Stimulated activated CD8-positive, alpha-beta memory T cell treated with anti-CD3 and anti-CD28 coated beads, Interleukin-7, amount 100 ng/mL, for 24 hours (primary cell): ENCODE measurements at places on chromosomes 6 and 20.

DNA sequence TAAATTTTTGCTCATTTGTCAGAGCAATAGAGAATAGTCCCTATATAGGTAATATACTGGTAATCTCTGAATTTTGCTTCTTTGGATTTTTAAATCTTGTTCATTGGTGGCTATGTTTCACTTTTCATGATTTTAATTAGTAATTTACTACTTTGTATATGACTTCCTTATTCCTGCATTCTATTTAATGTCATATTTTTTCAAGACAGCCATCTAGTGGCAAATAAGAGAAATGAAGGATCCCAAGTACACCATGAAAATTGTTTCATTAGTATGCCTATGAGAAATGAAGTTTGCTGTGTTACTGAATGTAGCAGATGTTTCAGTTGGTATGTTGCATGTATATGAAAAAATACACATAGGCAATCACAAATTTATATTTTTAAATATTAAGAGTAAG is 82.4 kb downstream of the ZNF292 start:
- DNase-seq, result no peak

- no peak for DNase-seq
Measured at GRCh38 chr20:2507875-2508630, 662 bp downstream of the ZNF343 start.

DNA sequence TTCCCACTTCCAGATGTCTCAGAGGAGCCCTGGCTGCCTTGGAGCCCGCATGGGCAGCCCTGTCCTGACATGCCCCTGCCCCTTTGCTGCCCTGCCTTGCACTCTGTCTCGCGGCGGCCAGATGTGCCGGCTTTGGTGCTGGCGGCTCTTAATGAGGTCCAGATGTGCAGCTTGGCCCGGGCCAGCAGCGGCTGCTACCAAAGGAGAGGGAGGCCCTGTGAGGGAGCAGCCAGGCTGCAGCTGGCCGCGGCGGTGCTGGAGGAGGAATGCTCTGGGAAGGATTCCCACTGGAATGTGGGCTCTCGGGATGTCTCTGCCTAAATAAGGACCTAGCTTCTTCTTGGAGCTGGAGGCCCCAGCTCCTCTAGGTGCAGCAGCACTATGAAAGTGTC is 72.4 kb downstream of the FGD2 start:
- DNase-seq, result no peak

- no peak for DNase-seq
Measured at GRCh38 chr20:1002682-1003561, 811 bp upstream of the RSPO4 start.

- DNase-seq, result no peak
Measured at GRCh38 chr6:150408842-150409241, 40.0 kb downstream of the IYD start.

DNA sequence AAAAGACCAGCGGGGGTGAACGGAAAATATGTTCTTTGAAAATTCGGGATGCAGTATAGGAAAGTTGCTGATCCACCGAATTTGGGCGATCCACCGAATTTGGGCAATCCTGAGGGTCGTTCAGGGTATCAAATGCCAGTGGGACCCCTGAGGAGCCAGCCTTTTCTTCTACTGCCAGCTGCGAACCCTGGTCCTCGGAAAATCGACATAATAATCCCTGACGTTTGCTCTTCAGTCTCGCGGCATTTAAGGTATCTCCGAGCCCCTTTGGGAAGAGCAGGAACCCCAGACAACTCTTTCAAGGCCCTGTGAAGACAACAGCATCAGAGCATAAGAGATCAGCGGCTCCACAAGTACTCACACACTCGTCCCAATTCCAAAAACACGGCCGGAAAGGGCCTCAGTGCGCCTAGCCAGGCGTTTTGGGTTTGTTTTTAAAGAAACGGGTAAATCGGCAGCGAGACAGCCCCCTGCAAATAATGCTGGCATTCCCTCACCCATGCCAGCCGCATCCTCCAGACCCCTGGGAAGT is 1.0 kb downstream of the SIM1 start:
- no peak for DNase-seq

DNA sequence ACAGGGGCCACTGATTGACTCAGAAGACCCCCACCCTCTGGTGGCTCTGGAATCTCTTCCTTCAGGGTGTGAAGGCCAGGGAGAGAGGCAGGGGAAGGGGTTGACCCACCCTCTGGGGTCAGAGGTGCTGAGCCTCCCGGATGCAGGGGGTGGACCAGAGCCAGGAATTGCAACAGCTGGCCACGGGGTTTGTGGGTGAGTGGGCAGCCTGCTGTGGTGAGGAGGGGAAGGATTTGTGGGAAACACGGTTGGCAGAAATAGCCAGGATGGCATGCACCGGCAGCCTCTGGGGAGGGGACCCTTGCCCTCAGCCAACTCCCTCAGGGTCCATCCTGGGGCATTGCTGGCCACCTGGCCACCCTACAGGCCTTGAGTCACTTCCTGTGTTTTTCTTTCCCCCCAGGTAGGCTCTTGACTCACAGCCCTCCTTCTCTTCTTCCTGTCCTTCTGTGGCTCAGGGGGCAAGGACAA is 92.8 kb downstream of the MRPL14 start:
- DNase-seq, result no peak

DNA sequence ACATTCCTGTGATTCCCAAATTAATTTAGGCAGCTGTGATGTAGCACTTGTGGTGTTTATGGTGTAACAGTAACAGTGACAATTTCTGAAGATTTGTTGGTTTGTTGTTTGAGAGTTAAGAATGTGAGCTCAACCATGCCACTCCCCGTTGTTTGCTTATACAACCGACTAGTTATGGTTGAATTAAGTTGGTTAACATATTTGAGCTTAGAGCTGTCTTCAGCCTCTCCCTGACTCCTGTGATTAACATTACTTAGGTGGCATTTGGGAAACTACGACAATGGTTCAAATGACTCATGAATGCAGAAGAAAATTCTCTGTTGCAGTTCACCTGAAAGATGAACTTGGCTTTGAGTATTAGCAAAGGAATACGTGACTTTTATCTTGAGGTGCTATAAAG is 35.9 kb upstream of the PRL start:
- no peak for DNase-seq

GRCh38 chr6:126123226-126123625 is 136.9 kb downstream of the TRMT11 start:
- no peak for DNase-seq

DNA sequence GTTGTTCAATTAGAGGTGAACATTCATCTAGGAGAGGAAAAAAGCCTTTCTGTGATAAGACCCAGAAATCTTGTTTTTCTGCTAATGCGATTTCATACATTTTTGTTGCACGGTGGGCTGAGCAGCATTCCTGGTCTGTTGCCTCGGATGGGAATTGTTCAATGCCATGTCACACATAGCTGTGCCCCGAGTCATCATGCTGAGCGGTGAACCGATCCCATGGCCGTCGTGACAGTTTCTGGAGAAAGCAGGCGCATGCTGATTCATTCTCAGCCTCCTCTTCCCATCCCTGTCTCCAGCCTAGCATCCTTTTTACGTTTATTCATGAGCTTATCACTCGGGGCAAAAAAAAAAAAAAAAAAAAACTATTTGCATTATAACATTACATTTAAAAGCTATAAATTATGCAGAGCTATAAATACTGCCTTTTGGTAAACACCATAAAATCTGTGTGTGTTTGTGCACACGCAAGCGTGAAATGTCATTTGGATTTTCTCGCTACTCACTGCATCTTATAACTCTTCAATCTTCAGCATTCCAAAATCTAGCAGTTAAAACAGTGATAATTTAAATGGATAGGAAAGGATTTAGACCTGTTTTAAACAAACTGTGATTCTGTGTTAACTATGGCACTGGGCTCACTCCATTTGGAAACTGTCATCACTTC is 58.9 kb upstream of the IFNGR1 start:
- DNase-seq, result no peak
